ENCODE measurements at places on chromosomes 6 and 20.

DNA sequence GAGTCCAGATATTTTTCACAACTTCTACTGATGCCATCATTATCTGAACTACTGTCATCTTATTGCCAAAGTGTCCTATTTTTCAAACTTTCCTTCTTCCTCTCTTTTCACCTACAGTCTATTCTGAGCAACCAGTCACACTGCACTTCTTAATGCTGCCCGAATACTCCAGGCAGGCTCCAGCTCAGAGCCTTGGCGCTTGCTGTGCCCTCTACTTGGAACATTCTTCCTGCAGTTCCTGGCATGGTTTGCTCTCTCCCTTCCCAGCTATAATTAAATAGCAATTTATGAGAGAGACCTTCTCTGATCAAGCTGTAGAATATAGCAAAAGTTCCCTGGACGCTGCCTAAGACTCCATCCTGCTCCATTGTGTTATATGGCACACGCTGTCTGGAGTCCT lies 831.6 kb downstream of the QKI start:
- DNase-seq: no peak

DNA sequence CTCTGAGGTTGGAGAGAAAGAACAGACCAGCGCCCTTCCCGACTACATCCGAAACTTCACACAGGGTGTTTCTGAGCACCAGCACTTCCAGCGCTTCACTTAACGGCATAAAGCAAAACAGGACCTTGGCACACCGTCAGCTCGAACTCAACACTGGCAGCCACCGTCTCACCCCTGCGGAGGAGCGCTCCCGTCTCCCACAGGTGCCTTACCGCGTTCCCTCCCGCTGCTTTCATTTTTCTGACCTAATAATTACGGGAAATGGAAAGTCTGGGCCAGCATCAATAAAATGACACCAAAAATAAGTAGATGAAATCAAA lies 37.7 kb upstream of the SYNJ2 start:
- DNase-seq: no peak

DNA sequence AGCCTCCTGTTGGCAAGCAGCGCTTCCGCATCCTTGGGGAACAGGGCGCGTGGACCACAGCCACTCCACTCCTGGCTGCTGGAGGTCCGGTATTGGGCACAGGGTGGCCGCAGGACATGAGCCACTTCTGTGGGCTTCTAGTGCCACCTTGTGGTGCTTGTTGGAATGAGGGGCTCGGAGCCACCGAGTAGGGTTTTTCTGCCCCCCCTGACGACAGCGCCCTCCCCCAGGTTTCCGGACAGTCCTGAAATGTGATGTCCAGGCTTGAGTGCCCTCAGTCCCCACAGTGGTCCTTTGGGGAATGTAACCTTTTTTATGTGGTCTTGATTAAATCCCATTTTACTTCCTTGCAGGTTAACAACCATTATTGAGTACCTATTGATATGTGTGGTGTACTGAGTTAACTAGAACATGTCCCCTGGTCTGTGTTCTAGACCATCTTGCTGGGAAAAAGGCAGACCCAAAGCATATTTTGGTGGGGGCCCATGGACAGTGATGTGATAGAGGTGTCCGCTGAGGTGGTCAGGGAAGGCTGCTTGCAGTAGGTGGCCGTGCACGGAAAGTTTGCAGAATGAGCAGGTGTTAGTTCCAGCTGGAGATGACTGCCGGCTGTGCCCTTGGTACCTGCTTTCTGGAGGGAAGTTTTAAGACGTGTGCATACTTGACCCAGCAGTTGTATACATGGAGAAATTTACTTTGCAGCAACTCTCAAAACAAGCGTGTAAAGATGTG lies 70.0 kb downstream of the PTPN1 start:
- DNase-seq: peak; percentile 59

GRCh38 chr6:34052071-34052825 lies 93.6 kb downstream of the GRM4 start:
- DNase-seq: no peak

GRCh38 chr20:1651268-1652058 lies 6.1 kb downstream of the SIRPG start:
- no peak for DNase-seq

GRCh38 chr20:49310705-49311104 lies 32.8 kb upstream of the ZNFX1 start:
- DNase-seq: peak; percentile 54

- peak; percentile 47 for DNase-seq
Measured at GRCh38 chr6:79438030-79438429, 99.2 kb downstream of the LCA5 start.

- no peak for DNase-seq
Measured at GRCh38 chr6:45447716-45448115, 70.0 kb upstream of the SUPT3H start.

Measured in fibroblast of mammary gland (primary cell).